ENCODE measurements at places on chromosomes 6 and 20.

DNA sequence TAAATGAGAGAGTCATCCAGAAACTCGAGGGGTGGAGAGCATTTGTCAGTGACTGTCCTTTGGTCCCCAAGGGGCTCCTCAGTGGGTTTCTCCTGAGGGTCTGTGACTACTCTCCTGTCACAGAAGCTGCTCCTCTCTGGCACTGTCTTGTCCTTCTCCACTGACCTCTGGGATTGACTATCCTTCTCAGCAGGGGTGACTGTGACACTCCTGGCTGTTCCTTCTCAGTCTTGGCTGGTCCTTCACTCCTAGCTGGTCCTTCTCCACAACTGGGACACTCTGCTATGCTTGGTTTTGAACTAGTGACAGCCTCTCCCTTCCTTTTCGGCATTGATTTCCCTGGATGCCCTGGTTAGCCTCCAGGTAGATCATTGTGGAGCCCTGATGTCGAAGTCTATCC lies 33.5 kb downstream of the DYNLT1 start:
- no peak for DNase-seq
- H3K36me3 ChIP-seq = peaks cover 64% of the 10 kb centered on the region
- H3K4me3 ChIP-seq = no peak overlapping the region
- no peaks in the 10 kb centered on the region for H3K4me1 ChIP-seq

DNA sequence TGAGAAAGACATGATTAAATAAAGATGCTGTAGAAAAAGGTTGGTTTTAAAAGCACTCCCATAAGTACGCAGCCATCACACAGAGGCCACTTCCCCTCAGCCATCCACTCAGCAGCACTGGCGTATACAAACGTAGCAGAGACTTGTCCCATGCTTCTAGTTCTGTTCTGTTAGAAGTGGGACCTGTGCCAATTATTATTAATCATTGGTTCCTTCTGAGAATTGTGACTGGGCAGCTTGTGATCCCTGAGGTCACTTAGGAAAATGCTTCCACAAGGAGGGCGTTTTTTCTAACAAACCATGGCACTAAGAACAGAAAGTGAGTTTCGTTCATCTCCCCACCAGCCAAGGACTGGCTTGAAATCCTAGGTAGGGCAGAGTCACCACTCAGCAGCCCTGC lies 53.9 kb downstream of the FAM120B start:
- no peak for DNase-seq
- H3K36me3 ChIP-seq = peaks cover 12% of the 10 kb centered on the region
- H3K4me3 ChIP-seq = no peak overlapping the region
- H3K27ac ChIP-seq = no peak overlapping the region

DNA sequence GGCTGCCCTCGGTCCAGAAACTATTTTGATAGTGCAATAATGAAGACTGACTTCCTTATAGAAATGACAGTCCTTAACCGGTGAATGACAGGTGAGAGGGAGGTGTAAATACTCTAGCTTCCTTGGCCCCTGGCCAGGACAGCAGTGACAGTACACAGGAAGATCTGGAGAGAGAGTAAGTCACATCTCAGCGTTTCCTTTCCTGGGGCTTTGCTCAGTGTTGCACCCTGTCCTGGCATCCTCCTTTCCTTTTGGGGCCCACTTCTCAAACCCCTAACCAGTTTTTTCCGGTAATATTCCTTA lies 336.9 kb downstream of the CD83 start:
- H3K4me3 ChIP-seq = no peak overlapping the region
- peaks cover 77% of the 10 kb centered on the region for H3K4me1 ChIP-seq
- H3K36me3 ChIP-seq = peaks cover 2% of the 10 kb centered on the region
- peak; percentile 77 for DNase-seq
- H3K27ac ChIP-seq = peak overlapping the region; percentile 83

- H3K36me3 ChIP-seq = no peaks in the 10 kb centered on the region
- H3K27me3 ChIP-seq = no peaks in the 10 kb centered on the region
- no peaks in the 10 kb centered on the region for H3K4me1 ChIP-seq
Observed at GRCh38 chr6:52482903-52483670, 62.9 kb downstream of the EFHC1 start.

DNA sequence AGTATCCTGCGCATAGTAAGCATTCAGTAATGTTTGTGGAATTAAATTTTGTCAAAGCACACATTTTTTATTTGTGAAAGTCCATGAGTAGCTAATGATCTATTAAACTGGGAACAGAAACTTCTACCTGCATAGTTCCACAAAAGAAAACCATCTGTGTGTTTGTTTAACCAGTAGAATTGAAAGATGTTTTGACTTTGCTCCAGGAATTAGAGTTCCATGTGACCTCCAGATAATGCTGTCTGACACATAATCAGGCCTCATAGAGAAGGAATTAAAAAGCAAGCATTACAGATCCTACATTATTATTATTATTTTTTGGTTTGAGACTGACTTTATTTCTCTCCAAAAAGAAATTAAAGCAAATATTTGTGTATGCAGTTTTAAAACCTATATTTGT lies 126.5 kb downstream of the PACRG start:
- no peaks in the 10 kb centered on the region for H3K4me1 ChIP-seq
- H3K27me3 ChIP-seq = no peaks in the 10 kb centered on the region
